Stimulated activated CD4-positive, alpha-beta T cell treated with anti-CD3 and anti-CD28 coated beads, TNF-alpha, amount 100 ng/mL, for 48 hours (primary cell): ENCODE measurements at places on chromosomes 12 and 14.

GRCh38 chr12:59088673-59089072 is 168.4 kb upstream of the LRIG3 start:
- DNase-seq: no peak

DNA sequence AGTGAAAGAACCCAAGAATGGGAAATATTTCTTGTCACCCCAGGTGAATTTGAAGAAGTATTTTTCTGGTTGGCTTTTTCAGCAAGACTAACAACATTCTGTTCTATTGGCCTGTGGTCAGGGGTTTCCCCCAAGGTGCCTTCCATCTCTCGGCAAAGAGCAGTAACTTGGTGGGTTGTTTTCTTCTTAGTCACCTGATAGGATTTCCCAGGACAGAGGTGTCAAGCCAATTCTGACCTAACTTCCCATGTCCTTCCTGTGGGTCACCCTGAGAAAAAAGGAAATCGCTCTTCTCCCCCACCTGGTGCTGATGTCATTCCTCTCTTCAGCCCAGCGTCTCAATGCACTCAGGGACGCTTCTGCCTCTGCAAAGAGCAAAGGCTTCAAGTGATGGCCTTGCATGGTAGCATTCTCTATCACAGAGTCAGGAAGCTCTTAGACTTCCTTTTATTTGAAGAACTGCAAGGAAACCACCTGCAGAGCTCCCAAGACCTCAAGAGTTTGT is 16.1 kb upstream of the IFNG start:
- DNase-seq: no peak

DNA sequence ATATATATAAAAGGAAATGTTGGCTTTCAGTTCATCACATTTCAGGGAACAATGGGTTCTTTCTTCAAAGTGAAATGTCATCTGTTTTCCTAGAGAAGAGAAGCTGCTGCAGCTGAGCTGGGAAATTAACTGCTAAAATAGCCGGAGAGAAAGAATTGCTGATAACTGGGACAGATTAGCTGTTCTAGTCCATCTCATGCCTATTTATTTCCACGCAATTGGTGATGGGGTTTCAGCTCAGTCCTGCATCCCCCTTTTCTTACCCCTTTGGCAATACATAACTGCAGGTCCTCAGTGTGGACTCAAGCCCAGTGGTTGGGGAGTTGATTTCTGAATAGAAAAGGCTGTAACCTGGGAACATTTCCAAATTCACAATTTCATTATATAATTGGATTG is 436.9 kb upstream of the TMEM132C start:
- no peak for DNase-seq

- DNase-seq: no peak
Measured at GRCh38 chr12:26027401-26027800, 68.9 kb downstream of the RASSF8 start.

- no peak for DNase-seq
Measured at GRCh38 chr14:32764131-32764530, 174.5 kb upstream of the NPAS3 start.

DNA sequence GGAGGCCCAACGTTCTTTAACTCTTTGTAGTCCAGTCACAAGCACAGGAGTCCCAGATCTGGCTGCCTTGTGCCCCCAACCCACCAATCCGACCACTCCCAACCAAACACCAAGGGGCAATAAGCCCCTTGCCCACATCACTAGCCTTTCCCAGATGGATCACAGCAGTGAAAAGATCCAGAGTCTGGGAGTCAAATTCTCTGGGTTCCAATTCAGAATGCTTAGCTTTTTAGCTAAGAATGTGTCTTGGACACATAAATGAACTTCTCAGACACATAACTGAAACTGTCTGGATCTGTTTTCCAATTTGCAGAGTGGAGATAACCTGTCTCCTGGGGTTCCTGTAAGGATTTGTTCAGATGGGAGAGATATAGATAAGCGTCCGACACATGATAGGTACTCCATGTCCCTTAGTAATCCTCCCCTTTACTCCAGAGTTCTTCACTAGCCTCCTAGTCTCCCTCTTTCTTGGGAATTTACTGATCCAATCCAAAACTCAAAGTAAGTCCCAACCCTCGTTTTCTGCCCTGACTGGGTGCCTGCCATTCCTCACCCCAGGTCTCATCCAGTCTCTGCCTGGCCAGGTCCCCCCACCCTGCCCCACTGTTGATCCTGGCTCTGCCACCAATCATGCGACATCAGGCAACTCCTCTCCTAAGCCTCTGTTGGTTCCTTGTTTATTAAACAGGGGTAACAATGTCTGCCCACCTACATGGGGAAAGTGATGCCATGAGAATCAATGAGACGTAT is 439 bp upstream of the TNFRSF1A start:
- no peak for DNase-seq
